ENCODE measurements at places on chromosomes 6 and 20. TPM values are rescaled to one million over a fixed set of nuclear protein-coding genes. Genes with fewer than 3 reads are reported as not detected.

GRCh38 chr20:56605261-56605996 lies 23.7 kb upstream of the TFAP2C start:
- no peak for DNase-seq

Gene TRAPPC3L
- 1.4 TPM for total RNA-seq

DNA sequence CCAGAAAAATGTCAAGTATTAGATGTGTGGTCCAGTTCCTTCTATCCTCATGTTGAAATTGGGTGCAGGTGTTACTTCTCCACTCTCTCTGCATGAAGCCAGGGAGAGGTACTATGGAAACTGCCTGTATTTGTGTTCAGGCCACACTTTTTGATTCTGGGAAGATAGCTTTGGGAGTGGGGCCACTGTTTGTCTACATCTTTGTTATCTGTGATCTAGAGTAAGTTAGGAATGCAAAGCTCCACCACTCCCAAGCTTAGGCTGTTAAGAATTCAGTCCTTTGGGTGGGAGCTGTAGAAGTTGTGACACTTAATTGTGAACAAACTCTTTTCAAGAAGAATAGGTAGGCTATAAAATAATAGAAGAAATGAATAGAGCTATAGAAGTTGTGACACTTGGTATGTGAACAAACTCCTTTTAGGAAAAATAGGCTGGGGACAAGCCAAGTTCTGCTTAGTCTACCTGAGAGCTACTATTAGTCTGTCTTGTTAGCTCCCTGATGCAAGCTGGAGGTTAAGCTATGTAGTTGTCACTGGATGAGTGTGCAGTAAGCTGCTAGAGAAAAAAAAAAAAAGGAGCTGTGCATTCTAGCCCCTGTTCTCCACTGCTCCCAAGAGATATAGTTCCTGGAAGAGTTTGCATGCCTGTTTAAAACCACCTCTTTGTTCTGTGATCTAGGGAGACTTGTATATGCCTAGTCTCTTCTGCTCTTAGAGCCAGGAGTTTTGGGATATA lies 7.1 kb upstream of the GFRAL start:
- DNase-seq, result peak; percentile 25

DNA sequence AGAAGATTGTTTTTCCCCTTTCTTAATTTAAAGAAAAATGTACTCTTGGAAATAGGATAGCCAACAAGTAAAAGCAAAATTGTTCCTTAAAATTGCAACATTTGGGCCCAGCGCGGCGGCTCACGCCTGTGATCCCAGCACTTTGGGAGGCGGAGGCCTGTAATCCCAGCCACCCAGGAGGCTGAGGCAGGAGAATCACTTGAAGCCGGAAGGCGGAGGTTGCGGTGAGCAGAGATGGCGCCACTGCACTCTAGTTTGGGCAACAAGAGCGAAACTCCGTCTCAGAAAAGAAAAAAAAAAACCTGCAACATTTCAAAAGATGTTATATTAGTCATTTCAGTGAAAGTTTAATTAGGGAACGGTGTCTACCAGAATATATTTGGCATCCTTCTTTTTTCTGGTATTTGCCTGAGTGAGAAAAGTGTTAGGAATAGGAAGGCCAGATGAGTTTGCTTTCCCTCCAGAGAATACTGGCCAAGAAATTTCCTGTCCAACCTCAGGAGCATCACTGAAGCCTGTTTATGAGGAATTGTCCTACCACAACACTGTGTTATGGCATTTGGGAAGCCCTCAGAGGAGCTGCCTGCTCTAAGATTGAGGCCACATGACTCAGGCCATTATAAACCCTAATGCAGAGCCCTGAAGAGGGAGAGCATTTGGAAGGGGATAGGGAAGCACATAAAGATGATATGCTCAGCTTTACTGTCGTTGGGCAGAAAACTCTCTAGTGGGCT lies 1.2 kb upstream of the GJA1 start:
- DNase-seq, result peak; percentile 40

- no peak for DNase-seq
Measured at GRCh38 chr20:57716901-57717300, 7.1 kb upstream of the PMEPA1 start.

Gene STMND1
- 6.3 TPM for total RNA-seq

GRCh38 chr20:46013829-46014516 lies 5.3 kb downstream of the MMP9 start:
- peak; percentile 18 for DNase-seq

Gene MYT1
- total RNA-seq, result 1.2 TPM

GRCh38 chr20:7113577-7114466 lies 346.3 kb downstream of the BMP2 start:
- peak; percentile 28 for DNase-seq

Gene MRPS18A
- total RNA-seq, result 23.1 TPM

GRCh38 chr6:142376115-142376514 lies 74.3 kb downstream of the ADGRG6 start:
- no peak for DNase-seq

DNA sequence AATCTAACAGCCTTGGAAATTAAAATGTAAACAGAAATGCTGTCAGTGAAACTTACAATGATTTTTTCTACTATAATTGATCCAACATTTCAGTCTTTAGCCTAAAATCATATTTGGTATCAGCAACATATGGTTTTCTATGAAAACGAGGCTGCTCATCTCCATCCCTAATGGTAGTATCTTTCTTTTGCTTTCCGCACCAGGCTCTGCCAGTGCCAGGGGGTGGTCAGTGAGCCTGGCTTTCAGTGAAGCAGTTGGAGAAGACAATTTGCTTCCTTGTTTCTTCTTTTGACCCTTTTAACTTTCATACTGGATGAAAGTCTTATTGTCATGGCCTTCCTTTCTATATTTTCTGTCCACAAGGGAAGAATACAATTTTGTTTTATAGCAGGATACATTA lies 258.4 kb downstream of the ARID1B start:
- no peak for DNase-seq

GRCh38 chr6:133806382-133807140 lies 82.4 kb upstream of the TCF21 start:
- no peak for DNase-seq

DNA sequence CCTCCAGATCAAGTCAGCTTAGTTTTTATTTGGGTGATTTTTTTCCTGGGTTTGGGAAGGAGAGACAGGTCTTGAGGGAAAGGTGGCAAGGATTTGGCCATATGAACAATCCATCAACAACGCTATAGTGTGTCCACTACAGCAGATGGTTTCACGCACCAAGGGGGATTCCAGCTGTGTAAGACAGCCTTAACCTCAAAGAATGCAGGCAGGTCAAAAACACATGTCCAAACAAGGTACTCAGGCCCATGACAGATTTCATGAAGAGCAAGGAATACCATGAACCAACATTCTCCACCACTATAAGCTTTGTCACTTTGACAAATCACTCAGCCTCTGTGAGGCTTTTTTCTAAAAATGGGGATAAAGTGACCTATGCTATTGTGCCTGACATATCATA lies 2.0 kb downstream of the AIF1 start:
- no peak for DNase-seq

DNA sequence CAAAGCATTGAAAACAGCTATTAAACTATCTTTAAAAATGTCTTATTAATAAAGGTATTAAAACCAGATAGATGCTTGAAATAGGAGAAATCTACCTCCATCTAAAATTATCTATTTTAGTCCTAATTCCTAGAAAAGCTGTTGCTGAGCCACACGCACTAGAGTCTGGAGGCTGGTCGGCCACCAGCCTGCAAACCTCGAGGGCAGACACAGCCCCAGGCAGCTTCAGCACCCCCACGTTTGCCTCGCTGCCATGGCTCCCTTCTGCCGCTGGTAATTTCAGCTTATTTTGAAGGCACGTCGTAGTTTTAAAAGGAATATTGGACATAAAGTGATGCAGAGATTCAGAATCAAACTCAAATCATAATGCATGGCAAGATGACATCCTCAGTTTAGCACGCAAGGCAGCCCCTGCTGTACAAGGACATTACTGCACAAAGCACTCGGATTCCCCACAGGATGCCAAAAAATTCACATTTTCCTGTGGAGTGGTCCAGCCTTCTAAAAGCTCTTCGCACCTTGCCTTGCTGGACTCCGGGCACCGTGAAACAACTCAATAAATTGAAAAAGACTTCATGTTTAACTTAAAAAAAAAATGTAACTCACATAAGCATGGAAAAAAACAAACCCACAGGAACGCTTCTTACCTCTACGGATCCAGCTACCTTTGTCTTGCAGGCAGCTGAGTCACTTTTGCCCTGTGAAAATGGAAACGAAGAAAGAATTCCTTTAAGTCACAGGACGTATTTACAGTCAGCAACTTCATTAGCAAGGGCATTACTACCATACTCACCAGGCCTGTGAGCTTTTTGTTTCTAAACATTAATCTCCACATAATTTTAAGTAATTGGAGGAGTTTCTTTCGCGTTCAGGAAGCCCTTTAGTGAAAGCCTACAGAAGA lies 143.4 kb upstream of the RPS6KA2 start:
- DNase-seq, result no peak

Gene EYA4
- total RNA-seq, result 11.1 TPM

DNA sequence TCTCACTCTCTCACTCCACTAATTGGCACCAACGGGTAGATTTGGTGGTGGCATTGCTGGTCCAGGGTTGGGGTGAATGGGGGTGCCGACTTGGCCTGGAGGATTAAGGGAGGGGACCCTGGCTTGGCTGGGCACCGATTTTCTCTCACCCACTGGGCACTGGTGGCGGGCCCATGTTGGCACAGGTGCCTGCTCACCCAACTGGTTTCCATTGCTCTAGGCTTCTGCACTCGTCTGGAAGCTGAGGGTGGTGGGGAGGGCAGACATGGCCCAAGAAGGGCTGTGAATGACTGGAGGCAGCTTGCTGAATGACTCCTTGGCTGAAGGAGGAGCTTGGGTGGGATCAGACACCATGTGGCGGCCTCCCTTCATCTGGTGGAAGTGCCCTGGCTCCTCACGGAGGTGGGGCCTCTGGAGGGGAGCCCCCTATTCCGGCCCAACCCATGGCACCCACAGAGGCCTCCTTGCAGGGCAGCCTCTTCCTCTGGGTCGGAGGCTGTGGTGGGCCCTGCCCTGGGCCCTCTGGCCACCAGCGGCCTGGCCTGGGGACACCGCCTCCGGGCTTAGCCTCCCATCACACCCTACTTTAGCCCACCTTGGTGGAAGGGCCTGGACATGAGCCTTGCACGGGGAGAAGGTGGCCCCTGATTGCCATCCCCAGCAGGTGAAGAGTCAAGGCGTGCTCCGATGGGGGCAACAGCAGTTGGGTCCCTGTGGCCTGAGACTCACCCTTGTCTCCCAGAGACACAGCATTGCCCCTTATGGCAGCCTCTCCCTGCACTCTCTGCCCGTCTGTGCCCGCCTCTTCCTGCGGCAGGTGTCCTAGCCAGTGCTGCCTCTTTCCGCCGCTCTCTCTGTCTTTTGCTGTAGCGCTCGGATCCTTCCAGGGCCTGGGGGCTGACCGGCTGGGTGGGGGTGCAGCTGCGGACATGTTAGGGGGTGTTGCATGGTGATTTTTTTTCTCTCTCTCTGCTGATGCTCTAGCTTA lies 11.2 kb downstream of the VEGFA start:
- DNase-seq, result no peak

- DNase-seq, result peak; percentile 52
Measured at GRCh38 chr6:77462359-77463307, 658 bp downstream of the HTR1B start.

DNA sequence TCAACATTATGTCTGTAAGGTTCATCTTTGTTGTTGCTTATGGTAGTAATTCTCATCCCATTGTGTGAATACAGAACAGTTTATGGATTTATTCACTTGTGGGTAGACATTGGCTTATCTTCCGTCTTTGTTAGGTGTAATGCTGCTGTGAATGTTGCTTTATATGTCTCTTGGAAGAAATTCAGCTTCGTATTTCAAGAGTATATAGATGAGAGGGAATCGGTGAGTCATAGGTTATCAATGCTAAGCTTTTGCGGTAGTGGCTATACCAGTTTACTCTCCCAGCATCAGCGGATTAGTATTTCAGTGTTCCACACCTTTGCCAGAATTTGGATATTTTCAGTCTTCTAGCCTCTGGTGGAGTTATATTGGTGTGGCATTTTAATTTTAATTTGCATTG lies 77.8 kb downstream of the ZFAND3 start:
- peak; percentile 21 for DNase-seq

DNA sequence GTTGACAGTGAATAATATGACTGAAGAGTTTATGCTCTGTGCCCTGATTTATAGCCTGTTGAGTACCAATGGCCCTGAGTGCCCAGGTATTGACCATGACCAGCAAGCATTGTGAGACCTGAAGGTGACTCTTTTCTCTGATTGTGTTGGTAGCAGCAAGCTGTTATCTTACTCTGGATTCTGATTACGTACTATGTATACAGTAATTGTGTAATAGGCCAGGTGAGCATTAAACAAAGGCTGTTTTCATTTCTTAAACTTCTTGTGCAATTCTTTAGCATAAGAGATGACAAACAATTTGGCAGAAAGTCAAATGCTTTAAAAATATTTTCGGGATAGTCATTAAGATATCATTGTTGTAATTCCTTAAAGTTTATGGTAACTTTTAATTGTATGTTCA lies 111.7 kb upstream of the PTPRK start:
- DNase-seq, result no peak

DNA sequence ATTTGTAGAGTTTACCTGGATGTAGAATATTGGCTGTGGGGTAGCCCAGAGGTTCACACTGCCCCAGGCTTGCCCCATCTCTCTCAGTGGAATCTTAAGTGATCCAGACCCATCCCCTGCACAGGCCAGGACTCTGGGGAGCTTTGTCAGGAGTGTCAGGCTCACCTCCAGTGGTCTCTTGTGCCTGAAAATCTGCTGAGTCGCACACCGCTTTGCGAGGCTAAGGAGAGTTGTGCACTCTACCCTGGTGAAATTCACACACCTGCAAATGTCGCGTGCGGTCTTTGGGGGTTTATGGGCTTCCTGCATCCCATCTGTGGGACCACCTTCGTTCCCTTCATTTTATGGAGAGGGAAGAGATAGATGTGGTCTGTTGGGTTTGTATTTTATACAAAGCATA lies 63.6 kb upstream of the KIF25 start:
- no peak for DNase-seq

DNA sequence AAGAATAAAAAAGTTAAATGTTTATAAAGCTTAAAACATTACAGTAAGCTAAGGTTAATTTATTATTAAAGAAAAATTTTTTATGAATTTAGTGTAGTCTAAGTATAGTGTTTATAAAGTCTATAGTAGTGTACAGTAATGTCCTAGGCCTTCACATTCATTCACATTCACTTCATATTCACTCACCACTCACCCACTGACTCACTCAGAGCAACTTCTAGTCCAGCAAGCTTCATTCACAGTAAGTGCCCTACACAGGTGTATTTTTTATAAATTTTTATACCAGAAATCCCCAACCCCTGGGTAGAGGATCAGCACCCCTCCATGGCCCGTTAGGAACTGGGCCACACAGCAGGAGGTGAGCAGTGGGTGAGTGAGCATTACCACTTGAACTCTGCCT lies 24.3 kb upstream of the ADGRF1 start:
- DNase-seq, result no peak

Gene HMGCLL1
- total RNA-seq, result 10.6 TPM

DNA sequence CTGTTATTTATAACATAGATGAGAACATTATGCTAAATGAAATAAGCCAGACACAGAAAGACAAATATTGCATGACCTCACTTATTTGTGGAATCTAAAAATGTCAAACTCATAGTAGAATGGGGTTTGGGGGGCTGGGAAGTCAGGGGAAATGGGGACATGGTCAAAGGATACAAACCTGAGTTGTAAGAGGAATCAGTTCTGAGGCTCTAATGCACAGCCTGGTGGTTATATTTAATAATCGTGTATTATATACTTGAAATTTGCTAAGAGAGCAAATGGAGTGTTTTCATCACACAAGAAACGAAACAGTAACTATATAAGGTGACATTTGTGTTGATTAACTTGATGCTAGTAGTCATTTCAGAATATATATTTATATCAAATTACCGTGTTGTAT lies 40.8 kb upstream of the GFOD1 start:
- no peak for DNase-seq

Gene AIF1
- 63.6 TPM for total RNA-seq
